Motor neuron (in vitro differentiated cells): ENCODE measurements at places on chromosomes 13 and 19. TPM values are rescaled to one million over a fixed set of nuclear protein-coding genes. Genes with fewer than 3 reads are reported as not detected.

DNA sequence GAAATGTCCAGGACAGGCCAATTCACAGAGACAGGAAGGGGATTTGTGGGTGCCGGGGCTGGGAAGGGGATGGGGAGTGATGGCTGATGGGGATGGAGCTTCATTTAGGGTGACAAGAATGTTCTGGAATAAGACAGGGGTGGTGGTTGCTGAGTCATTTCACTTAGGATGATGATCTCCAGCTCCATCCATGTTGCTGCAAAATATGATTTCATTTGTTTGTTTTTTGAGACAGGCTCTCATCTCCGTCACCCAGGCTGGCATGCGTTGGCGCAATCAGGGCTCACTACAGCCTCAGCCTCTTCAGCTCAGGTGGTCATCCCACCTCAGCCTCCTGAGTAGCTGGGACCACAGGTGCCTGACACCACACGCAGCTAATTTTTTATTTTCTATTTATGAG, 3.1 kb upstream of the JSRP1 start:
- ATAC-seq: no peak

DNA sequence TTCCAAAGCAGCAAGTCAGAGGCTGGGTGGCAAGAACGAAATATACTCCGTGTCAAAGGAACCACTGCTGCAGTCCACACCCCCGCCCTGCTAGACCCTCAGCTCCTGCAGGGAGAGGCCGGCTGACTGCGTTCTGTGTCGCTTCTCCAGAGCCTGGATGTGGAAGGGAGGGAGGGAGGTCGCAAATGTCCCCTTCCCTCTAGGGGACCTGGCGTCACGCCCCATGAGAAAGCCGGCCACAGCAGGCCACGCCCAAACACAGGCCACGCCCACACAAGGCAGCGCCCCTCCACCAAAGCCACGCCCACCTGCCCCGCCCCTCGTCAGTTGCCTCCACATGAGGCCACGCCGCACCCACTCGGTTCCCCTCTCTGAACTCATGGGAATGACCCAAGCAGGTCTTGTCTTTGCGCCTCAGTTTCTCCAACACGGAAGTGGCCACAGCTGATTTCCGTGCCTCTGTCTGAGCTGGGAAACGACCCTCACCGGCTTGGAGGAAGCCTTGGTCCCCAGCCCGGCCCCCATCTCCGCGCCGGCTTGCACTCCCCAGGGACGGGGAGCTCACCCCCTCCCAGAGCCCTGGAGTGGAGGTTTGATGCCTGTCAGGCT, 38.4 kb upstream of the TCF3 start:
- no peak for ATAC-seq

DNA sequence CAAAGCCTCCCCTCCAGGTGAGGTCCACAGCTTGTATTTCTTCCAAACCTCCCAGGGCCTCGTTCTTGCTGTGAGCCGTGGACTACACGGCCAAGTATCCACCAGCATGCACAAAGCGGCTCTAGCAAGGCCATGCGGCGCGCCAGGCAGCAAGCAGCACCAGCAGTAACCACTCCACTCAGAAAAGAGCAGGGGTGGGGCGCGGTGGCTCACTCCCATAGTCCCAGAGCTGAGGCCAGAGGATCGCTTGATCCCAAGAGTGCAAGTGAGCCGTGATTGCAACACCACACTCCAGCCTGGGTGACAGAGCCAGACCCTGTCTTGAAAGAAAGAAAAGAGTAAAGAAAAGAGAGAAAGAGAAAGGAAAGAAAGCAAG, 4.7 kb downstream of the CCDC8 start:
- peak; percentile 34 for ATAC-seq

GRCh38 chr13:100870898-100871297, 196.3 kb upstream of the TMTC4 start:
- no peak for ATAC-seq

DNA sequence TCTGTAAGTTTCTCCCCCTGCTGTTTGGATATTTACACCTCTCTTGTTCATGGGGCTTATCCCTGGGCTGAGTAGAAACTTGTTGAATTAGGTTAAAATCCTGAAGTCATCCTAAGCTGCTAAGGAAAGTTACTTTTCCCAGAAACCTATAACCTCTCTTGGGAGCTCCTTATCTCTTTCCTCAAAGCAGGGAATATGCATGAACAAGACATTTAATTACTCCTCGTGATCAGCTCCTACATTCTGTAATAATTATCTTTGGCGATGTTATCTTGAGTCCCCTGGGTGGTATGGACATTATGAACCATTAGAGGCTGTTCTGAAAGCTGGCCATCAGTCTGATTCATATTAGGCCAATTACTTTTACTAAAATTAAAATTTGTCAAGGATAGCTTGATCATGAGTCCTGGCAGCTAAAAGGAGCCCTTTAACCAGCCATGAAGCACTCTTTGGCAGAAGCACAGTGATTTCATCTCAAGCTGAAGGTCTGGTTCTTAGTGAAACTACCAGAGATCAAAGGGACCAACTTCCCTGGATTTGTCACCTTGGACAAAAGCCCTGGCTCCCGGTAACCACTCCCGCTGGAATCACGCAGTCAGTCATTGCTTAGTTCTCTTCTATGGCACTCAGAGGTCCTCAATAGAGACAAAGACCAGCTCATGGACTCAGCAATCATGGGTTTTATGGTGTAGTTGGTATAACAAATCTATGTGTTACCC, 811.8 kb downstream of the UQCRFS1 start:
- ATAC-seq: no peak

- no peak for ATAC-seq
These were observed 4.8 kb upstream of the TM9SF2 start for GRCh38 chr13:99496184-99497142.

DNA sequence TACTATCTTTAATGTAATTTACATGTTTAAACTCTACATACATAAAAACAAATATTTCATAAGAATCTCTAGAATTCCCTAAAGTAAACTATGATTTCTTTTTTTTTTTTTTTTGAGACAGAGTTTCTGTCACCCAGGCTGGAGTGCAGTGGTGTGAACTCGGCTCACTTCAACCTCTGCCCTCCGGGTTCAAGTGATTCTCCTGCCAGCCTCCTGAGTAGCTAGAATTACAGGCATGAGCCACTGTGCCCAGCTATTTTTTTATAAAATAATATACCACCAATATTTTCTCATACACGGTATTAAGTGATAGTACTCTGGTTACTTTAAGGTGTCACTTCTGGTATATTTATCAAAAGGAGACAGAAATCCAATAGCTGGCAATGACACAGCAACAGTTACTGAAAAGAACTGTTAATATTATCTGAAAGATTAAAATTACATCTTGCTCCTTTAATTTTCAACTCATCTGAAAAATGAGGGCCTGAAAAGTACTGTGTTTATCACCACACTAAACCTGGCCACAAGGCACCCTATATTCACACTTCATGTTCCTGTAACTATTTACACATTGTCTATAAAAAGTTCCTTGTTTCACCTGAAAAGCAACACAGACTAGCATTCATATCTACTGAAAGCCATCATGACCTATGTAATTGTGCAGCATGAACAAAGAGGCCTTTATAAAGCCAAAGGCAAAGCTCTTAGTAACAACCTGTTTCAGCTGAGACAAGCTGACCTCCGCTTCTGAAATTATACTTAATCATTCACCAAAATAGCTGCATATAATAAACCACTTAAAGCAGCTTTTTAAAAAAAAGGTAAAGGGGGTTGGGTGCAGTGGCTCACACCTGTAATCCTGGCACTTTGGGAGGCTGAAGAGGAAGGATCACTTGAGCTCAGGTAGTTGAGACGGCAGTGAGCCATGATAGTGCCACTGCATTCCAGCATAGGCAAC, 106.1 kb downstream of the SLC25A15 start:
- ATAC-seq: no peak

DNA sequence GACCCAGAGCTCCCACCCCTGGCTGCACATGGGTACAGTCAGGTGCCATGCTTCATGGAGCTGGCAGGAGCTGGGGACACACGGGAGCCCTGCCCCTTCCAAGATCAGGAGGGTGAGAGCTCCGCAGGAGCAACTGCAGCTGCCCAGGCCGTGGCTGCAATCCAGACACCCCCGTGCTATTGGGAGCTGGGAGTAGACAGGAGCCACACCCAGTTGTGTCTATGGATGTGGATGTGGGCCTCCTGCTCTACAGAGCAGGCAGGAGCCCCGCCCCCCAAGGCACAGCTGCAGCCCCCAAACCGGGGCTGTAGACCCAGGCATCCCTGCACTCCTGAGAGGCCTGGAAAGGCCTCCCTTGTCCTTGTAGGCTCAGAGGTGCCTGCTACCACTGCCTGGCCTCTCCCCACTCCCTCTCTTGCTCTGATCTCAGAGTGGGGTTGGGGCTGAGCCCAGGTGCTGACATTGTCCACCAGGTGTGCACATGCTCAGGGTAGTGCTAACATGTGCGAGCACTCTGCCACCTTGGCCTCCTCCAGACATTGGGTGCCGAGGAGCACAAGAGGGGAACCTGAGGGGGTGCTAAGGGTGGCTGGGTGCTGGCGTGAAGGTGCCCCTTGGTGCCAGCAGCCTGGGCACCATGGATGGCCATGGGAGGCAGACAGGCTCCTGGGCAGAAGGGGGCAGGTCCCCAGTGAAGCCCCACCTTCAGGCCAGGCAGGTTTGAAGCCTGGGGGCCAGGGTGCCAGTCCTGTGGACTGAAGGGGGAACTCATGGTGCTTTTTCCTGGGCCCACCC, 8.0 kb upstream of the BAX start:
- peak; percentile 83 for ATAC-seq

- peak; percentile 11 for ATAC-seq
These were observed 792.0 kb downstream of the UQCRFS1 start for GRCh38 chr19:28420811-28421550.

DNA sequence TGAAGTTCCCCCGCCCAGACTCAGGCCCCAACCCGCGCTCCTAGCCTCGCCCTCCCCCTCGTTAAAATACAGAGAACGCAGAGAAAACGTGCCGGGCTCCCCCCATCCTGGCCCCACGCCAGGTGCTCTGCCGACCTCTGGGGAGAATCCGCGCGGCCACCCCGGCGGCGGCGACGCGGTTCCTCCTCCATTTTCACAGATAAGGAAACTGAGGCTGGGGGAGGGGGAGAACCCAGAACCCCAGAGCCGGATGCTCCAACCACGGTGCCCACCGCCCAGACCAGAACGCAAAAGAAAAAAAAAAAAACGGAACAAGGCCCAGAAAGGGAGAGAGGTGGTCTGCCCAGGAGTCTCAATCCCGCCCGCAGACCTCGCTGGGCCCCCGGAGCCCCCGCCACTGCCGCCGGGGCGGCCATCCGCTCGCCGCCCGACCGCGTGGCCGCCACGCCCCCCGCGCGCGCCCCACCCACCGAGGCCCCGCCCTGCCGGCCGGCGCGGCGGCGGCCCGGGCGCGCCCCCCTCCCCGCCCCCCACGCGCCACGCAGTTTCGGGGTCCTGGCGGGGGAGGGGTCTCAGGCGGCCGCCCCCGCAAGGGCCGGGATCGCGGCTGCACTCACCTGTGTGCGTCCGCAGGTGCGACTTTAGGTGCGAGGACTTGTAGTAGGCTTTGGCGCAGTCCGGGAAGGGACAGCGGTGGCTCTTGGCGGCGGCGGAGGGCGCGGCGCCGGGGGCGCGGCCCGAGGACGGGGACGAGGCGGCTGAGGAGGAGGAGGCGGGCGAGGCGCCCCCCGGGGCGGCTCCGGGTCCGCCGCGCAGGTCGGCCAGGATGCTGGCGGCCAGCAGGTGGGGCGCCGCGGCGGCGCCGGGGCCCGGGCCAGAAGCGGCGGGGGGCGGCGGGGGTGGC, 703 bp downstream of the KLF16 start:
- no peak for ATAC-seq

DNA sequence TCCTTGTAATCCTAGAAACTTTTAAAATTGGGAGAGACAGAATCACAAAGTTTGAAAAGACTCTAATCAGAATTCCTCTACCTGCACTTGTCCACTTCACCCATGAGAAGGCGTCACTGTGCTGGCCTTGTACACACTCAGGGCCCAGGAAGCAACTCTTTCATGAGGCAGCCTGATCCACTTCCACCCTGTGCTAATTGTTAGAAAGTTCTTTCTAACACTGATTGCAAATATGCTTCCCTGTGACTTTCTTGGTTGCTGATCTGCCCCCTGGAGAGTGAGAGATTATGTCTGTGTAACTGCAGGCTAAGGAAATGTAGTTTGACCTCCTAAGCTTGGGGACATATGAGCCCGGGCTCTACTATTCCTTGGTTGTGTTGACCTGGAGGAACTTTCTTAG, 494.6 kb downstream of the MYO16 start:
- ATAC-seq: no peak

- no peak for ATAC-seq
These were observed 26.6 kb downstream of the DNAJC3 start for GRCh38 chr13:95703576-95703975.

The NEK5 gene
- total RNA-seq: 0.99 and 1.7 TPM in 2 replicates

The PIN1 gene
- total RNA-seq: 95.1 and 129 TPM in 2 replicates

The SIGLEC8 gene
- total RNA-seq: not detected in 2 replicates

The ZNF471 gene
- total RNA-seq: 0.15 and 0.80 TPM in 2 replicates

The DLEU7 gene
- 2.7 and 3.1 TPM in 2 replicates for total RNA-seq

The CGB3 gene
- not detected in 2 replicates for total RNA-seq

The PGLYRP2 gene
- 0.43 and 0.53 TPM in 2 replicates for total RNA-seq
